ENCODE measurements at places on chromosomes 7 and 10. TPM values are rescaled to one million over a fixed set of nuclear protein-coding genes. Genes with fewer than 3 reads are reported as not detected.

GRCh38 chr7:156791241-156791640 lies 101.7 kb downstream of the LMBR1 start:
- no peak for DNase-seq
- H3K4me1 ChIP-seq = no peaks in the 10 kb centered on the region
- H3K36me3 ChIP-seq = no peaks in the 10 kb centered on the region
- H3K27ac ChIP-seq = no peak overlapping the region
- no peaks in the 10 kb centered on the region for H3K27me3 ChIP-seq
- H3K4me3 ChIP-seq = no peak overlapping the region

DNA sequence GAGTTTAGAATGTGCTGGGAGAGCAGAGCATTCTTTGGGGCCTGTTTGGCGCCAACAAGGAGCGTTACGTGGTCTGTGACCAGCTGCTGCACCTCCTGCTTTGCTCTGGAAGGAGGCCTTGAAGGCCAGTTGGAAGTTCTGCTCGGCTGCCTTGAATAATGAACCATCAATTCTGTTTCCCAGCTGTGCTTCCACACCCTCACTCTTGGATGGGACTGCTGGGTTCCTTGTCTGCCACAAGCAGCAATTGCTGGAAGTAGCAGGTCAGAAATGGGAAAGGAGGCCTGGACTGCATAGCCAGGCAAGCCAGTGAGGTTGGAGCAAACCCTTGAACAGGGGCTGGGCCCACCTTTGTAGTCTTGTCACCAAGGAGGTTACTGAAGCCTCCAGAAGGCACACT lies 86.6 kb upstream of the INSYN2A start:
- no peak overlapping the region for H3K4me3 ChIP-seq
- H3K27ac ChIP-seq = no peak overlapping the region
- no peaks in the 10 kb centered on the region for H3K4me1 ChIP-seq
- DNase-seq = no peak
- H3K36me3 ChIP-seq = no peaks in the 10 kb centered on the region
- H3K27me3 ChIP-seq = no peaks in the 10 kb centered on the region

- H3K36me3 ChIP-seq = no peaks in the 10 kb centered on the region
- no peak for DNase-seq
- no peak overlapping the region for H3K27ac ChIP-seq
- no peaks in the 10 kb centered on the region for H3K27me3 ChIP-seq
These were observed 91.6 kb downstream of the RAB11FIP2 start for GRCh38 chr10:117955176-117955575.

- H3K36me3 ChIP-seq = no peaks in the 10 kb centered on the region
- no peaks in the 10 kb centered on the region for H3K27me3 ChIP-seq
- DNase-seq = no peak
- no peak overlapping the region for H3K4me3 ChIP-seq
- no peak overlapping the region for H3K27ac ChIP-seq
These were observed 97.2 kb upstream of the CDK1 start for GRCh38 chr10:60681103-60681502.

GRCh38 chr10:125982260-125982948 lies 86.0 kb downstream of the FANK1 start:
- H3K36me3 ChIP-seq = no peaks in the 10 kb centered on the region
- H3K27me3 ChIP-seq = no peaks in the 10 kb centered on the region
- H3K4me3 ChIP-seq = no peak overlapping the region
- no peak overlapping the region for H3K27ac ChIP-seq
- no peaks in the 10 kb centered on the region for H3K4me1 ChIP-seq

DNA sequence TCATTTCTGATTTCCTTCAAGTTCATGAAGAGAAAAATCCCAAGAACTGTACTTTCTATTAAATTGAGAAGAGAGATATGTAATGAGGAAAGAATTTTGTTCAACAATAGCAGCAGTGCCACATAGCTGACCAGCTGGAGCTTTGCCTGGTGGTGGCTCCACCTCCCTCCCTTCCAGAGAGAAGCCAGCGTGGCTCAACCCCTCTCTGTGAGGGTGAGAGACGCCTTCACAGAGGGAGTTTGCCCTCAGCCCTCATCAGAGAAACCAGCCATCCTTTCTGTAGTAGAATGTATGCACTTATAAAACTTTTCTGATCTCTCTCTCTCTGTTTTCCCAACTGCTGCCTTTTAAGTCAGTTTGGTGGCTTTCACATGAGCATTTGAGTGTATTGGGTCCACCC lies 20.5 kb upstream of the COL1A2 start:
- H3K36me3 ChIP-seq = no peaks in the 10 kb centered on the region
- peak overlapping the region; percentile 4 for H3K4me3 ChIP-seq
- H3K27me3 ChIP-seq = no peaks in the 10 kb centered on the region
- DNase-seq = peak; percentile 86
- no peaks in the 10 kb centered on the region for H3K4me1 ChIP-seq
- peak overlapping the region; percentile 89 for H3K27ac ChIP-seq

GRCh38 chr10:25078658-25079431 lies 62.4 kb downstream of the THNSL1 start:
- no peak for DNase-seq
- H3K4me3 ChIP-seq = no peak overlapping the region
- H3K27me3 ChIP-seq = no peaks in the 10 kb centered on the region
- H3K4me1 ChIP-seq = no peaks in the 10 kb centered on the region
- no peaks in the 10 kb centered on the region for H3K36me3 ChIP-seq

- peak; percentile 9 for DNase-seq
- no peak overlapping the region for H3K4me3 ChIP-seq
- H3K27me3 ChIP-seq = peaks cover 3% of the 10 kb centered on the region
- no peaks in the 10 kb centered on the region for H3K4me1 ChIP-seq
- no peak overlapping the region for H3K27ac ChIP-seq
These were observed 13.6 kb downstream of the GPRIN2 start for GRCh38 chr10:46542567-46543465.

DNA sequence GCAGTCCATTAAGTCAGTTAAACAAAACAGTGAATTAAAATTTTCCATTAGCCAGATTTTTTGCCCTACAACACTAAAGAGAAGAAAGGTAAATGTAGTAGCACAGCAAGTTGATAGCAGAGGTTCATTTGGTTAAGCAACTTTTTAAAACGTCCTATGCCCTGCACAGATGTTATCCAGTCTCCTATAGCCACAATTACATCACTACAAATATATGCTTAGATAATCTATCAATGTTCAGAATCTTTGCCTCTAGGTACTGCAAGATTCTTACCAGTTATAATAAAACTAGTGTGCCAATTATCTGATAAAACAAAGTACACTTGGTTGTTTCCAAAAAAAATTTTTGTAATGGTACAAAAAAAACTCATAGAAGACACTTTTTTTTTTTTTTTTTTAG lies 175.5 kb upstream of the MYO3A start:
- H3K27me3 ChIP-seq = no peaks in the 10 kb centered on the region
- H3K36me3 ChIP-seq = no peaks in the 10 kb centered on the region
- no peaks in the 10 kb centered on the region for H3K4me1 ChIP-seq
- H3K27ac ChIP-seq = no peak overlapping the region
- H3K4me3 ChIP-seq = no peak overlapping the region

DNA sequence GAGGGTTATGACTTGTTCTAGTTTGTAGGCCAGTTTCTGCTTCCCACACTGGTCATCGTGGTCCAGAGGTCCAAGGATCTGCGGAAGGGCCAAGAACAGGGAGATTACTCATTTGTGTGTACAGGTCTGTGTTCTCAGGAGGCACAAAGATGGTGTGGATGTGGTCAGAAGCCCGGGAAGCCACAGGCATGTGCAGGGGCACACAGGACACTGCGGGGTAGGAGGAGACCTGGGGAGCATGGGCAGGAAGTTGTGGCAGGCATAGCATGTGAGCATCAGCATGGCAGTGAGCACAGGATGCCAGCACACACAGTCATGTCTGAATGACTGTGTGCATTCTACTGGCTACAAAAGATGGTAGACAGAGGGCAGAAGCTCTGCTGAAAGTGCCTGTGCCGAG lies 445.8 kb downstream of the PLXNA4 start:
- no peak for DNase-seq
- no peaks in the 10 kb centered on the region for H3K4me1 ChIP-seq
- no peak overlapping the region for H3K4me3 ChIP-seq
- no peak overlapping the region for H3K27ac ChIP-seq
- no peaks in the 10 kb centered on the region for H3K36me3 ChIP-seq
- H3K27me3 ChIP-seq = no peaks in the 10 kb centered on the region

- H3K27me3 ChIP-seq = no peaks in the 10 kb centered on the region
- no peak overlapping the region for H3K27ac ChIP-seq
These were observed 20.0 kb downstream of the UNC5B start for GRCh38 chr10:71232089-71232998.

GRCh38 chr7:50727072-50727471 lies 55.6 kb downstream of the GRB10 start:
- H3K27ac ChIP-seq = no peak overlapping the region
- no peaks in the 10 kb centered on the region for H3K36me3 ChIP-seq
- no peak for DNase-seq
- H3K4me3 ChIP-seq = no peak overlapping the region
- no peaks in the 10 kb centered on the region for H3K27me3 ChIP-seq
- peaks cover 7% of the 10 kb centered on the region for H3K4me1 ChIP-seq

DNA sequence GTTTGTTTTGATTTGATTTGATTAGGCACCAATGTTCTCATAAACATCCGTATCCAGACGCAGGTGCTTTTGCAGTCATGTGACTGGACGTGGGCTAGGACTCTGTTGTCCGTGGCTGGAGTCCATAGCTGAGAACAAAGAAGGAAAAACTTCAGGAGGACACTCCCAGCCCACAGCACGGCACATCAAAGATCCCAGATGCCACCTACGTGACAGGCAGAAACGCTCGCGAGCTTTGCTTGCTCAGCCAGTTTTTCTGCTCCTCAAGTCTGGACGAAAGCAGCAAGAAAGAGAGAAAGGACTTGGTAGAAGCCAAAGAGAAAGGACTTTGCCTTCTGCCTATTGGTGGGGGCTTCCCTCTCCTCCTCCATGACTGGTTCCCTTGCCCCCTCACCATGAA lies 6.9 kb upstream of the ZKSCAN1 start:
- no peak overlapping the region for H3K27ac ChIP-seq
- no peak for DNase-seq
- H3K36me3 ChIP-seq = no peaks in the 10 kb centered on the region
- H3K4me1 ChIP-seq = no peaks in the 10 kb centered on the region
- H3K4me3 ChIP-seq = no peak overlapping the region

- no peak for DNase-seq
- H3K4me3 ChIP-seq = no peak overlapping the region
- H3K27me3 ChIP-seq = no peaks in the 10 kb centered on the region
These were observed 33.1 kb downstream of the STAMBPL1 start for GRCh38 chr10:88913127-88913526.

GRCh38 chr10:72009425-72010081 lies 45.4 kb downstream of the CHST3 start:
- H3K27ac ChIP-seq = peak overlapping the region; percentile 93
- DNase-seq = peak; percentile 97
- peaks cover 29% of the 10 kb centered on the region for H3K4me1 ChIP-seq
- H3K36me3 ChIP-seq = no peaks in the 10 kb centered on the region

- DNase-seq = no peak
- no peak overlapping the region for H3K27ac ChIP-seq
- no peaks in the 10 kb centered on the region for H3K4me1 ChIP-seq
- no peaks in the 10 kb centered on the region for H3K27me3 ChIP-seq
- H3K36me3 ChIP-seq = no peaks in the 10 kb centered on the region
- H3K4me3 ChIP-seq = no peak overlapping the region
These were observed 59.2 kb downstream of the TRIM24 start for GRCh38 chr7:138519061-138519798.

GRCh38 chr10:29067628-29068027 lies 221.2 kb upstream of the LYZL1 start:
- H3K27ac ChIP-seq = no peak overlapping the region
- DNase-seq = no peak
- no peaks in the 10 kb centered on the region for H3K27me3 ChIP-seq
- no peaks in the 10 kb centered on the region for H3K36me3 ChIP-seq
- H3K4me1 ChIP-seq = no peaks in the 10 kb centered on the region
- no peak overlapping the region for H3K4me3 ChIP-seq

GRCh38 chr7:154437234-154437633 lies 385.0 kb downstream of the DPP6 start:
- no peak overlapping the region for H3K4me3 ChIP-seq
- H3K27me3 ChIP-seq = no peaks in the 10 kb centered on the region
- no peak overlapping the region for H3K27ac ChIP-seq
- no peaks in the 10 kb centered on the region for H3K36me3 ChIP-seq
- DNase-seq = no peak

- no peak overlapping the region for H3K4me3 ChIP-seq
- no peaks in the 10 kb centered on the region for H3K27me3 ChIP-seq
- H3K27ac ChIP-seq = no peak overlapping the region
- no peaks in the 10 kb centered on the region for H3K4me1 ChIP-seq
- no peak for DNase-seq
- no peaks in the 10 kb centered on the region for H3K36me3 ChIP-seq
These were observed 1107.2 kb downstream of the NRG3 start for GRCh38 chr10:82982110-82982608.

DNA sequence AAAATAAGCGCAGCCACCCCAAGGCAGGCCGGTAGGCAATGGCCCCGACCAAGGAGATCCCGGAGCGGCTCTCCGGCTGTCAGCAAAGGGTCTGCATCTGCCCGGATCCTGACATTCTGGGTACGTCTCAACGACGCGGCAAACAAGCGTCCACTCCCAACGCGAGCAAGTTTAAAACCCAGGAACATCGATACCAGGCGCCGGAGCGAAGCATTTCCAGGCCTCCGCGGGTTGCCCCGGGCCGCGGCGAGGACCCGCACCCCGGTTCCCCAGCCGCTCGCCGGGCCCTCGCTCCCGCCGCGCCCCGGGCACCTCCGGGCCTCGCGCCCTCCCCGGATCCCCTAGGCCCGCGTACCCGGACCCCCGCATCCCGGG lies 453 bp downstream of the URGCP start:
- H3K36me3 ChIP-seq = no peaks in the 10 kb centered on the region
- no peaks in the 10 kb centered on the region for H3K27me3 ChIP-seq
- H3K4me3 ChIP-seq = peak overlapping the region; percentile 86
- H3K27ac ChIP-seq = peak overlapping the region; percentile 95
- peak; percentile 28 for DNase-seq

GRCh38 chr10:107144490-107144889 lies 20.0 kb downstream of the SORCS1 start:
- no peak for DNase-seq
- no peak overlapping the region for H3K27ac ChIP-seq
- H3K36me3 ChIP-seq = no peaks in the 10 kb centered on the region
- no peaks in the 10 kb centered on the region for H3K4me1 ChIP-seq

GRCh38 chr10:130251766-130252165 lies 115.6 kb downstream of the GLRX3 start:
- H3K27ac ChIP-seq = no peak overlapping the region
- DNase-seq = no peak
- no peaks in the 10 kb centered on the region for H3K4me1 ChIP-seq
- H3K36me3 ChIP-seq = no peaks in the 10 kb centered on the region

- H3K4me1 ChIP-seq = no peaks in the 10 kb centered on the region
- no peaks in the 10 kb centered on the region for H3K36me3 ChIP-seq
- H3K27me3 ChIP-seq = no peaks in the 10 kb centered on the region
- no peak for DNase-seq
- no peak overlapping the region for H3K4me3 ChIP-seq
These were observed 78.5 kb downstream of the HGF start for GRCh38 chr7:81691199-81691821.

Gene SHTN1
- total RNA-seq = 4.9 TPM

Gene LLCFC1
- total RNA-seq = not detected

Gene CCDC3
- 40.6 TPM for total RNA-seq

Gene FAM241B
- total RNA-seq = 0.35 TPM

Gene FGFR2
- 27.4 TPM for total RNA-seq

Gene C10orf53
- not detected for total RNA-seq

Gene VGF
- total RNA-seq = not detected

Gene LAMB1
- 87.9 TPM for total RNA-seq

Gene CXCL12
- 49.4 TPM for total RNA-seq

Gene OIT3
- total RNA-seq = 0.27 TPM

All from uterus (tissue), 4 donors.